ENCODE measurements at places on chromosomes 1 and 21. TPM values are rescaled to one million over a fixed set of nuclear protein-coding genes. Genes with fewer than 3 reads are reported as not detected.

DNA sequence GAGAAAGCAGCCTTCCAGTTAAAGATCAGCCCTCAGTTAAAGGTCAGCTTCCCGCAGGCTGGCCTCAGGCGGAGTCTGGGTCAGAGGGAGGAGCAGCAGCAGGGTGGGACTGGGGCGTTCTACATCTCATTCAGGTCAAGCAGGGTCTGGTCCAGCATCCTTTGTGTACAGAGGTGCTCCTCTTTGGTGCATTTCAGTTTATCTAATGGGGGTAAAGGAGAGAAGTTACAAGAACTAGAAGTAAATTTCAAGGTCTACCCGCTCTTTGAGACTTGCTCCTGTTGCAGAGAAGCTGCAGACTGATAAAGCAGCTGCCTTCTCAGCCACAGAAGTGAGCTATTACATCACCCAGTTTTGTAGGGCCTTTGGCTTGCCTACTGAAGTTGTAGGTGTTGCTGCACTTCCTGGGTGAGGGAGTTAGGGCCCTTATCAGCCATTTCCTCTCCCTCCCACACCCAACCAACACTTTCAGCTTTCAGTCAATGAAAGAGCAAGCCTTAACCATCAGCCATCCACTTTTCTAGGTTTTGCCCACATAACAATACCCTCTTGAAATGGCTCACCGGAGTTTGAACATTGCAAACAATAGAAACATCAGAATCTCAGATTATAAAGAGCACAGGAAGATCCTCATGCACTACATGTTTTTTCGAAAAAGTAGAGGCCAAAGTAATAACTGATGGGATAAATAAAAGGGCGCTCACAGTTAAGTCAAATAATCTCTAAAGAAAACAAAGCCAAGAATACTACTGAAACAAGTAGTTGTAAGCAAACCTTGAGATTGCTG, 2.8 kb upstream of the NUP210L start:
- no peak for DNase-seq

DNA sequence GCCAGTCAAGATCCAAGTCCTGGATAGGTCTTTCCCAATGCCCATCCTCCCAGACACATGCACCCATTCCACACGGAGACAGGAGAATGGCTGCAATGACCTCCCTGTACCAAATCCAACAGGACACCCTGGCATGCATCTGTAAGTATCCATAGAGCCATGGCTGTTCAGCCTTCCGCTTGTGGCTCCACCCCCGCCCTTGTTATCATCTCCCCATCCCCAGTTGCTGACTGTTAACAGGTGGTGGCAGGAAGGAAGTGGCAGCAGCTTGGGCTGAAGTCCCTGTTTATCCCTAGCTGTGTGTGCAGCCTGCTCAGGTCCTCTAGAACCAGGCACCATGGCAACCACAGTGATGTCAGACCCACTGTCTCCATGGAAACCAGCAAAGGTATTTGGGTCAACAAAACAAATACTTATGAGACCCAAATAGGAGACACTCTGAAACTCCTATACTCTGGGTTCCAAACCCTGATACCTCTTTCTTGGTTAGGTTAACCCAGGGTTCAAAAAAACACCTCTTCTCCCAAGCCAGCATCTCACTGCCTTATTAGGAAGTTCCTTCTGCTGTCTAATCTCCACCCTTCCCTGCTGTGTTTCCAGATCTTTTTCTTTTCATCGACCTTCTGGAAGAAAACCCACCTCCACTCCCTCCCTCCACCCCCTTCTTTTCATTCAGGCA, 721 bp downstream of the PBXIP1 start:
- DNase-seq: no peak

OR2L5 gene
- not detected for polyA plus RNA-seq

GRCh38 chr1:223747838-223748335, 35.5 kb downstream of the CAPN2 start:
- no peak for DNase-seq

DNA sequence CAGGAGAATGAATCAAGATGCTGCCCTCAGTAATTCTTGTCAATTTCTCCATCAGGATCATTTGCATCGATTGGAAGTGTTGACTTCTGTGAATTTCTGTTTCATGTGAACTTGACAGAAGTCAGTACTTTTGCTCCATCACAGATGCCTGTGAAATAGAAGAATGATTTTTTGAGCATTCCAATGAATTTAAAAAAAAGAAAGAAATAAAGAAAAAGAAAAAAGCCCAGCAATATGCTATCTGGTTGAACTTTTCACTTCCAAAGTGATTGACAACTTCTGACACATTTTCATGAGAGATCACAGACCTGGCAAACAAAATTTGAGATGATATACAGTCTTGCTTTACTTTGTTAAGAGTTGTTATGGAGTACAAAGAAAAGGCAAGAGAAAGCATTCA, 175.3 kb downstream of the RWDD3 start:
- DNase-seq: no peak

ABCA4 gene
- polyA plus RNA-seq: 0.85 TPM

ECM1 gene
- 4.3 TPM for polyA plus RNA-seq
